T-helper 9 cell (primary cell): ENCODE measurements at places on chromosomes 3 and 15.

- no peak for DNase-seq
Observed at GRCh38 chr3:113287111-113287802, 75.9 kb downstream of the BOC start.

DNA sequence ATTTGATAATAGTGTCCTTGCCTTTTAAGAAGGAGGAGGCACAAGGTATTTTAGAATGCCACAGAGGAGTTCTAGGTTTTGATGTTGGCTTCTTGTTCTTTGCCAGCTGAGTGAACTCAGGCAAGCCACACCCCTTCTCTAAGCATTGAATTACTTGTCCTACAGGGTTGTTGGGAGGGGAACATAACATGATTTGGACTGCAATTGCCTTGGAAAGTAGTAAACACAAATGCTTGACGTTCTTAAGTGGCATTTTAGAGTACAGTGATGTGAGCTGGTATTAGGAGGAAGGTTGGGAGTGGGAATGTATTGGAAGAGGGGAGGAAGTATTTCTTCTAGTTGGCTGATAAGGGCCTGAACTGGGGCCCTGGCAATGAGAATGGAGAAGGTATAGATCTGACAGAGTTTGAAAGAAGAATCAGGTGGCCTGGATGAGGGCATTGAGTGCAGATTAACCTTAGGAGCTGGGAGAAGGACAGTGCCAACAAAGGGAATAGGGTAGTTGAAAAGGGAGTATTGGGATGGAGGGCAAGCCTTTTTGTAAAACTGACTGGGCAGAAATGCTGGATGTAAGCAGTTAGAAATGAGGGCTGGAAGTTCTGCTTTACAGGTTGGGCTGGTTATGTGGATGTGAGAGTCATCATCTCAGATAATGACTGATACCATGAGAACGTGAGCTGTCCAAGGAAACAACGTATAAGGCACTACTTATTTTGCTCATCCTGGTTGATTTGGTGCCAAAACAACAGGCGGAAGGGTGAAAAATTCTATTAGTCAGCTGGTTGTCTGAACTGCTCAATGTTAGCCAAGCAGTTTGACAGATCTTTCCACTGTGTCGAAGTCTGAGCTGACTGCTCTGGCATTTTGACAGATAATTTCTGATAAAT lies 16.7 kb downstream of the KAT2B start:
- DNase-seq, result no peak

DNA sequence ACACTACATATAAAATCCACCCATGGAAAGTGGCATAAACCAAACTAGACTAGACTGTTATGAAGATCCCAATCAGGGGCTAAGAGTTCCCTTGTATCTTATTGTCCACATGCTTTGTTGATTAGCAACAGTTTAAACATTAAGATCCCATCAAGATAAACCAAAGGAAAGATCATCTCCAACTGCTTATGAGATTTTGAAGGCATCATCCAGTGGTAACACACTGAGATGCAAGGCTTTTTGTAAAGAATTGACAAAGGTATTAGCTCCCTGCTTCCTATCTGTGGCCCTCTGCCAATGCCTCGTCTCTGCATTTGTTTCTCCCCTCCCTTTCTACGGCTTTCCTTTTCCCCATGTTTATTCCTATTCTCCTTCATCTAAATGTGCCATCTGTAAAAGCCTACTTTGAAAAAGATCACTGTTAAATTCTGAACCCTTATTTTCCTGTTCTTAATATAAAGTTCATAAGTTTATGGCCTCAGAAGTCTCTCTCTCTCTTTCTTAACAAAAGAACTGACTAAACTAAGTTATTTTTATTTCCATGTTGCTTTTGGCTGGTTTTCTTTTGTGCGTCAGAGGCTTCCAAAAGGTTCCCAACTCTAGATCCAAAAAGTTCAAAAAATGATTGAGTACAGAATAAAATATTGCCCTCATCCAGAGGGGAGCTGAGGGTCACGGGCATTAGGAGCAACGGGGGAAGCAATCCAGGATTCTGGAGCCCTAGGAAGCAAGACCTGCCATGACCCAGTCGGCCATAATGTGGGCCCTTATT lies 5.5 kb downstream of the PLD1 start:
- DNase-seq, result no peak

DNA sequence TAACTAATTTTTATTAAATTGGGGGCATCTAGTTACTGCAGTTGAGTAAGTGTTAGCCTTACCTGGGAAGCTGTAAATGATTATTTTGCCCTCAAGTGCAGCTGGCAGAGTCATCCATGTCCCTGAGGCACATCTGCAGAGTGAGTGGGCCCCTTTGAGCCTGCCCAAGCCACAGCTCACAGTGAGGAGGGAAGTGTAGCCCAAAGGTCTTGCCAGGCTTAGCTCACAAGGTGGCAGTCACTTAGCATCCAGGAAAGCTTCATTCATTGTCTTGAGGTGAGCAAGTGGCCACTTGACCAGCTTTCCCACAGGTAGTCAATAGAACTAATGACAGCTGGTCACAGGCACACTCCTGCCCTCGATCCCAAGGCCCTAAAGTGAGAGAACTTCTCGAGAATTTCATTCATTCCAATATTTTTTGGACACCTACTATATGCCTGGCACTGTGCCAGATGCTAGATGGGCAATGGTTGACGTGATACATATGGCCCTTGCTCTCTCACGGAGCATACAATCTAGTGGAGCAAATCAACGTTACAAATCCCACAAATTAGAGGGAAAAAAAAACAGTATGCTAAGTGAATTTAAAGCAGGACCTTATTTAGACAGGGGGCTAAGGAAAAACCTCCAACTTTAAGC lies 163.3 kb upstream of the IL12A start:
- DNase-seq, result no peak

DNA sequence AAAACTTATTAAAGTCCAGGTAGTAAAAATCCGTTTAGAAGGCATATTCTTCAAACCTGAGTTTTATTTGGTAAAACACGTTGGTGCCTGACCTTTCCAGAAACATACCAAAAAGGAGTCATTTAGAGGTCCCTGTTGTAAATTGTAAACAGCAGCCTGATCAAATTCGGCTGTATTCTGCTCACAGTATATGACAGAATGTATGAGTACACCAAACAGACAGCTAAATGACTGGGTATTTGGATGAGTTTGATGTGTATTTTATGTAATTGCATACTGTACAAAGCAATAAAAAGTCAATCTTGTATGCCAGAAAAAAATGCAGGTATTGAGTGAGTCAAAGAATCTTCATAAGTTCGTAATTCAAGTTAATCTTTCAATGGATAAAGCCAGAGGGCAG lies 330.4 kb downstream of the RBMS3 start:
- DNase-seq, result no peak

DNA sequence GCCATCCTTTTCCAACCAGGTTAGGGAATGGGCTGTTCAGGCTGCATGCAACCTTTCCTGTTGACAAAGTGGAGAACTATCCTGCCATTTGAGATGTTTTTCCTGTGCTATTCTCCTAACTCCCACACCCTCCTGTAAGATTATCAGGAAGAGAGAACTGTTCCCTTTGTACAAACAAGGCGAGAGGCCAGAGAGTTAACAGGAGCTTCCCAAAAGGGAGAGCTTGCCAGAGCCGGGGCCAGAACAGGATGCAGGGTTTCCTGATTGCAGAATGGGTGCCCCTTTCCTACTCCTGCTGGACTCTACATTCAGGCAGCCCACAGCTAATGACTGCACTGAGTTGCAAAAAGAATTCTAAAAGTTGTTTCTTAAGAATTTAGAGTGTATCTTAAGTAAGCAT lies 17.1 kb downstream of the PML start:
- DNase-seq, result no peak

GRCh38 chr3:123218990-123219389 lies 17.2 kb downstream of the SEC22A start:
- DNase-seq, result no peak

GRCh38 chr15:36370731-36371112 lies 208.7 kb upstream of the CDIN1 start:
- no peak for DNase-seq

- no peak for DNase-seq
Observed at GRCh38 chr3:10090179-10090578, 17.9 kb downstream of the FANCD2OS start.

DNA sequence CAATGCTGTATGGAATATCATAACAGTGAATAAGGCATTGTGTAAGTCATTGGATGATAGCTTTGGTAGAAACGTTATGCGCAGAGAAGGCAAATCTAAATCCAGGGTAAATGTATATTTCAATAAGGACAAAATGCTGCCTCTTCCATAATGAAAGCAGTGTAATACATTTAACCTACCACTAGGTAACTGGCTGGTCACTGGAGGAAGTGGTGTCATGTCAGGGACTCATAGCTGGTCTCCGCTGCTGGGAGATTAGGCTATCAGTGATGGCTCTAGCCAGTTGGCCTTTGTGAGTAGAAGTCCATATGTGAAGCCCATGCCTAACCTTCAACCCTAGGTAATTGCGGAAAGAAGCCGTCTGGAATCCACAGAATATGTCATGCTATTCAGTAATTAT lies 140.9 kb downstream of the NLGN1 start:
- no peak for DNase-seq

GRCh38 chr3:49012441-49013017 lies 5.3 kb downstream of the WDR6 start:
- no peak for DNase-seq

- DNase-seq, result no peak
Observed at GRCh38 chr3:196936288-196936687, 6.0 kb downstream of the NCBP2 start.
